A549 treated with CORT108297 at 1 μM for 4 hours (cell line): ENCODE measurements at places on chromosomes 16 and 17. TPM values are rescaled to one million over a fixed set of nuclear protein-coding genes. Genes with fewer than 3 reads are reported as not detected.

The CD300E gene
- total RNA-seq, result 0.02 TPM in 1 of 5 replicates, not detected in the others

The SLC35G6 gene
- total RNA-seq, result not detected in 5 replicates

The CHCT1 gene
- 0.09 to 0.53 TPM (median 0.15 TPM) in 4 of 5 replicates, not detected in the other for total RNA-seq

The TBC1D3B gene
- total RNA-seq, result 2.4 to 5.3 TPM (median 2.9 TPM) in 5 replicates

The NUBP2 gene
- 57.1 to 94.6 TPM (median 90.2 TPM) in 5 replicates for total RNA-seq

The KRTAP2-3 gene
- 0.11 to 0.18 TPM (median 0.17 TPM) in 3 of 5 replicates, not detected in the others for total RNA-seq

The GFAP gene
- 0.55 to 0.86 TPM (median 0.75 TPM) in 5 replicates for total RNA-seq

The RPTOR gene
- total RNA-seq, result 25.8 to 35.5 TPM (median 31.7 TPM) in 5 replicates
